CMK (cell line): ENCODE measurements at places on chromosomes 2 and 18.

GRCh38 chr18:80231616-80232015 lies 15.7 kb downstream of the PARD6G start:
- DNase-seq, result no peak

DNA sequence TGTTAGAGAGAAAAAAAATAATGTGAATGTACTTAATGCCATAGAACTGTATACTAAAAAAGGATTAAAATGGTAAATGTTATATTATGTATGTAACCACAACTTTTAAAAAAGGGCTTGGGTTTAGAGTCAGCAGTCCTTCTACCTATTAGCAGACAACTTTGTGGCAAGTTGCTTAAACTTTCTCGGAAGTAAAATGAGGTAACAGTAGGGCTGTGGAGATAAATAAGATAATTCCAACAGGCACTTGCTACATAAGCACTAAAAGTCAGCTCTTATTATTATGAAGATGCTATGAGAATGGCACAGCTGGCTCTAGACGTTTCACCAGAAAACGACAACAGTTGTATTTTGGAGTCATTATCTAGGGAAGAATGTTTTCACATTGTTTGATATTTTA lies 31.3 kb downstream of the AAK1 start:
- DNase-seq, result no peak

DNA sequence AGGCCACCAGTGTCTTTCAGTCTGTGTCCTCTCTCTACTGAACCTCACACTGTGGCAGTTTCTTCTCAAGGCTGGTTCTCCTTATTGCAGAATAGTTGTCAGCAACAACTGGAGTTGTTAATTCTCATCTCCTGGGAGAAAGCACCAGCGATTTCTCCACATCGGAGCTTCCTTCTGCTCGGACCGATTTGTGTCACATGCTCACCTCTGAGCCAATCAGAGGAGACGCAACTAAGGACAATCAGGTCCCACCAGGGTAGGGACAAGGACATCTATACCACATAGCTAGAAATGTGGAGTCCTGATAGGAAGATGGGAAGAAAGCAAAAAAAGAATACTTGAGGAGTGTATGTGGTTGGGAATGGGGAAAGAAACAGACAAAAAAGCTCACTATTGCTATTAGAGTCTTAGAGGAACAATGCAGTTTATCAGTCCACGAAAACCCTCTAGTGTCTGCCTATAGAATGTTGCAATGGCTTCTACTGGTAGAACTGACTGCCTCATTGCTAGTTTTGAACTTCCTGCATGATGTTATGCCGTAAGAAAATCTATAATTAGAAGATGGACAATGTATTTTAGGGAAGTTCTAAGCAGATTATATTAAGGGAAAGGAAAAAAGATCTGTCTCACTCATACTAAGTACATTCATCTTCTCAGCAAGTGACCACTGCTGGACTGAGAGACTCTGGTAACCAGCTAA lies 169.7 kb downstream of the CDCA7 start:
- DNase-seq, result no peak

DNA sequence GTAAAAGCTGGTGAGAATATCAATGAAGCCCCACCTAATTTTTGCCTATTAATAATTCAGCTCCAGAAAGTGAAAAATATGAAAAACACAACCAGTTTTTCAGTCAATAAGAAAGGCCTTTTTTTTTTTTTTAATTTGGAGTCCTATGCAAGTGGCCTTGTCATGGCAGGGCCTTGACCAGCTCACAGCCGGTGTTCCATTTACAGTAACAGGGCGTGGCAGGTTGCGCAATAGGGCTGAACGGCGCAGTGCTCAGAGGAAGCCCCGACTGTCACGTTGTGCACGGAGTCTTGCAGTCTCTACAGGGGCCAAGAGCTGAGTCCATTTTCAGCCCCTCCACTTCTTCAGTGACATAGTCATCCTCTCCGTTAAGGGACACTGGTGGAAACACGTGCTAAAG lies 184.1 kb upstream of the FN1 start:
- no peak for DNase-seq

- DNase-seq, result no peak
These were observed 86.0 kb downstream of the ABCA12 start for GRCh38 chr2:215052404-215052803.

GRCh38 chr2:238883421-238883901 lies 35.6 kb downstream of the TWIST2 start:
- no peak for DNase-seq

GRCh38 chr2:62217970-62218369 lies 22.1 kb downstream of the B3GNT2 start:
- no peak for DNase-seq

DNA sequence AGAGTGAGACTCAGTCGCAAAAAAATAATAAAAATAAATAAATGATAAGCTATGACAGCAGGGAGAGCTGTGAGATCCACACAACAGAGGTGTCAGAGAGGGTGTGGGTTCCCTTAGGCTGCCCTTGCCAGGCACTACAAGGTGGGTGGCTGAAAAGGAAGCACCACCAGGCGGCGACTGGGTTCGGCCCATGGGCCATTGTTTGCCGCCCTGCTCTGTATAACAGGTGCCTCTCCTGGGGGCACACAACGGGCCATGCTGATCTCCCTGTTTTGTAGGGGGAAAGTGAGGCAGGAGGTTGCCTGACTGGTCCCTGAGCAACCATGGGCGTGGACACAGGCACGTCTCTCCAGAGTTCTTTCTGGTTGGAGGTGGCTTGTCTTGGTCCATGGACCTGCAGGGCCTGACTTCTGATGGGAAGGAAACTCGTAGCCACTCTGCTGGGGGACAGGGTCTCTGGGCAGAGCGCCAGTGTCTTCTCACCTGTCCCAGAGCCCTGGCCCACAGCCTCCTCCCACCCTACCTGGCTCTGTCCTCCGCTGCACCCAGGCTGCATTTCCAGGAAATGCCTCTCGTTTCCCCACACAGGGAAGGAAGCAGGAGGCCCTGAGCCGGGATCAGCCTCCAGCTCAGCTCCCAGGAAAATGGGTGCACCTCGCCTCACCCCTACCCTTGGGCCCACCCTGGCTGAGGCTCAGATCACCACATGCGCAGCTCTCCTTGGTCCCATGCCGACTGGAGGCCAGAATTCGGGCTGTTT lies 109.6 kb upstream of the ODC1 start:
- DNase-seq, result no peak

DNA sequence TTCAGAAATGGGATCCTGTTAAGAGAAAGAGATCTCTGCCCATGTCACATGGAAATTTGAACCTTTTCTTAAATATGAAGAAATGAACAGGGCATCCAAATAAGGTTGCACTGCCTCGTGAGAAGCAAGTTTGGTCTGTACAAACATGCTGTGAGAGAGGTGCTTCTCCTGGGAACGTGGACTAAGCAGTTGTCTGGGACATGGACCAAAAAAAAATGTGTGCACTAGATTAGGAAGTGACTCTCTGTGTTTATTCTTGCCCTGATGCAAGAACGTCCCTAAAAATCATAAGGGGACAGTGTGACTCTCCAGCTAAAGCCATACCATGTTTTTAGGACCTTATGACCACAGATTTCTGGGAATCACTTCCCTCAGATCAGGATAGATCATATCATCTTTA lies 23.7 kb upstream of the GCG start:
- DNase-seq, result no peak

DNA sequence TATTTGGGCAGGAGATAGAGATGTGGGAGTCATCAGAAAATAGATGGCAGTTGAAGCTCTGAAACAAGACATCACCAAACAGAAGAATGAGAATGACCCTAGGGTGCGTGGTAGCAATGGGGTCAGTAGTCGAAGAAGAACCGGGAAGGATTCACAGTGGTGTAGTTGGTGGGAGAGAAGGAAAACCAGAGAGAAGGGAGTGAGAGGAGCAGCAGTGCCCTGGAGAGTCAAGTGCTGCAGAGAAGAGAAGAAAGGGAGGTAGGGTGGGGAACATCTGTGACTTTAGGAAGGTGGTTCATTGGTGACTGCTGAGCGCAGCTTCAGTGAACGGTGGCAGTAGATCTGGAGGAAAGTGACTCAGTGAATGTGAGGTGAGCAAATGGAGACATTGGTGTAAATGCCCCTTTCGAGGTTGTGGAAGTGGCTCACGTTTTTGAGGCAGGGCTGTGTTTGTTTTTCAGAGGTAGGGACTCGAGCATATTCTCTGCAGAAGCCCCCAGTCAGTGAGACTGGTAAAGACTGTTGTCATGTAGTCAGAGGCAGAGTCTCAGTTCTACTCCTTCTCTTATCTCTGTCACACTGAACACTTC lies 36.4 kb downstream of the CDC42EP3 start:
- DNase-seq, result no peak

GRCh38 chr2:121771976-121772742 lies 16.7 kb downstream of the TSN start:
- no peak for DNase-seq

GRCh38 chr18:61334951-61335683 lies 1.9 kb downstream of the CDH20 start:
- no peak for DNase-seq

GRCh38 chr2:44169155-44169898 lies 652 bp downstream of the PPM1B start:
- no peak for DNase-seq

DNA sequence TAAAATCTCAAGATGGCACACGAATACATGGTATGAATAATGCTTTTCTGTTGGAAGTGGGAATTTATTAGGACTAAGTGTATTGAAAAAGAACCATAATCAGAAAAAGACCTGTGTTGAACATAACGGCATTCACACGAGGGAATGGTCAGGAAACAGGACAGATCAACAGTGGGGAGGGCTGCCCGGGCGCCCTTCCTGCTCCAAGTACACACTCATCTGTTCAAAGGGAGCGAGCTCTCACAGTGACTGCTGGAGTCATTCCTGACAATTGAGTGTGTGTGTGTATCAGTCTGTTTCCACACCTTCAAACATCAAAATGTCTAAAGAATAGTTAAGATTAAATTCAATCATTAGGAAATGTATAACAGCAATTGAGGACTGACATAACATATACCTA lies 167.2 kb downstream of the HDAC4 start:
- no peak for DNase-seq

GRCh38 chr18:58637197-58637596 lies 8.3 kb upstream of the ALPK2 start:
- DNase-seq, result no peak

GRCh38 chr2:9739531-9739964 lies 103.7 kb upstream of the TAF1B start:
- DNase-seq, result no peak

DNA sequence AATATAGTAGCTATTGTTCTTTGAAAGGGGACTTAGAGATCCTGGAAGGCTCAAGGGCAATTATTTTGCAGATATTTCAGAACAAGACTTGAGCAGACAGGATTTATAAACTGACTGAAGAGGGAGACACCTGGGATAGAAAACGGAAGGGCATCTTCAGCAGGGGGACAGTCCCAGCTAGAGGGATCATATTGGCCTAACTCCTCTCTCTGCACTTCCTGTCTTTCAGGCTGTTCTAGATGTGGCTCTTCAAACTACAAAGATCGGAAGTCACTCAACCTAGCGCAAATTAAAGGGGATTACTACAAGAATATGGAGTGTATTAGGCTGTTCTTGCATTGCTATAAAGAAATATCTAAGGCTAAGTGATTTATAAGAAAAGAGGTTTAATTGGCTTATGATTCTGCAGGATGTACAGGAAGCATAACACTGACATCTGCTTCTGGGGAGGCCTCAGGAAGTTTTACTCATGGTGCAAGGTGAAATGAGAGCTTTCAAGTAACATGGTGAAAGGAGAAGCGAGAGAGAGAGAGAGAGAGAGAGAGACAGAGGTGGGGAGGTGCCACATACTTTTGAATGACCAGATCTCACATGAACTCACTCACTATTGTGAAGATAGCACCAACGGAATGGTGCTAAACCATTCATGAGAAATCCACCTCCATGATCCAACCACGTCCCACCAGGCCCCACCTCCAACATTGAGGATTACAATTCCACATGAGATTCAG lies 5.3 kb upstream of the CTIF start:
- no peak for DNase-seq

- no peak for DNase-seq
These were observed 4.6 kb downstream of the LOXHD1 start for GRCh38 chr18:46652372-46652771.

GRCh38 chr2:232058063-232058877 lies 96.8 kb downstream of the DIS3L2 start:
- DNase-seq, result no peak

DNA sequence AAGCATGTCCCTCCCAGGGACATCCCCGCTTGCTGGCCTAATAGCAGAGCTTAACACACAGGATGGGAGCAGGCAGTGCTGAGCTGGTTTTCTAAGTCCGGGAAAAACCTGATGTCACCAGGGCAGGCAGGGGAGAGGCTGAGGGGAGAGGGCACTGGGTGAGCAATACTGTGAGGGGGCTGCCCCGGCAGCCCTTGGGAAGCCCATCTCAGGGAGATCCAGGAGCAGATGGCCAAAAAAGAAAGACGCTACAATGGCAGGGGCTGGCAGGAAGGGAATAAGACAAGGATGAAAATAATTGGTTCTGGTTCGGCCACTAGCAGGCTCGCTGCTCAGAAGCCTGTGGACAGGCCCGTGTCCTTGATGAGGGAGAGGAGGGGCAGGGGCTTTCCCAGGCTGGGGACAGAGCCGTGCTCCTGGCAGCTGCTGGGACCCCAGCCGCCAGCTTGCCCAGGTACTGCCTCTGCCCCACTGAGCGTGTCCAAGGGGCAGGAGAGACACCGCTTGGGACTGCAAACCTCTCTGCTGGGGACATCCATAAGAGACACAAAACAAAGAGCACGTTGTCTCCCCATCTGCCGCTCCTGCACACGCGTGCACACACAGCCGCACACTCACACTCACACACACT lies 30.2 kb downstream of the SMAD7 start:
- no peak for DNase-seq

DNA sequence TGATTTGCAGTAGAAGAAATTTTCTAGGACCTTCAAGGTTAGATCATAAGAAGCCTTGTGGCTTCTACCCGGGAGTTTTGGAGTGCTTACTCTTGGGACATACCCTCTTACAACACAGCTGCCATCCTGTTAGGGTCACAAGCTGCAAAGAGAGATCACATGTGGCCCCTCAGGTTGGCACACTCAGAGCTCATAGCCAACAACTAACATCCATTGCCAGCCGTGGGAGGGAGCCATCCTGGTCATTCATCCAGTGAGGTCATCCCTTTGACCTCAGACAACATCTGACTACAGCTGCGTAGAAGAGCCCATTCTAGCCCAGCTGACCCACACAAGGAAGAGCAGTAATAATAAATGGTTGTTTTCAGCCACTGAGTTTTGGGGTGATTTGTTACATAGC lies 76.9 kb upstream of the NABP1 start:
- no peak for DNase-seq

DNA sequence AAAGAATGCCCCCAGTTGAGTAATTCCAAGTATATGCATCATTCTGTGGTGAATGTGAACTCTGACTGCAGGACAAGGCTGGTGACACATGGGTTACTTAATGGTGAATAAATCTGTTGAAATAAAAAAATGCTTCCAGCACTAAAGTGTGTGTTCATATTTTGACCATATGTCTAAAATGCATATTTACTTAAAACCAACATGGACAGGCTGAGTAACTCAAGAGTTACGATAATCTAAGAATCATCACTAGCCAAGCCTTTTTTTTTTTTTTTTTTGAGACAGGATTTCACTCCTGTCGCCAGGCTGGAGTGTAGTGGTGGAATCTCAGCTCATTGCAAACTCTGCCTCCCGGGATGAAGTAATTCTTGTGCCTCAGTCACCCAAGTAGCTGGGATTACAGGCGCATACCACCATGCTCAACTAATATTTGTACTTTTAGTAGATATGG lies 47.1 kb upstream of the CCBE1 start:
- no peak for DNase-seq
